Activated T-cell treated with anti-CD3 and anti-CD28 coated beads for 1 hour (primary cell): ENCODE measurements at places on chromosomes 3 and 15.

DNA sequence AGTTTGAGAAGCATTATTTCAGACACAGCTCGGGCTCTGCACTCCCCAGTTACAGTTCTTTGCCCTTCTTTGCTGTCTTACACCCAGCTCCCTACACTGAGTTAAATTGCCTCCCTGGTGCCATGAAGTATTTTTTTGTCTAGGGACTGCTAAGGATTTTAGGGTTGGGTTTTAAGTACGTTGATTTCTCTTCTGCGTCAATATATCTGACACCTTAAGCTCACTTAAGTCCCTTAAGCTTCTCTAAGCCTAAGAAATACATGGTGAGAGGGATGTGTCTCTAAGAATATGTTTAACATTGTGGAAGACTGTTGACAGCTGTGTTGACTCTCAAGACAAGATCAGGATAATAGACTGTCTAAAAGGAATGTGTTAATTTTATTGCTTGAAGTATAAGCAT lies 400.5 kb downstream of the PTPRG start:
- no peak for DNase-seq

DNA sequence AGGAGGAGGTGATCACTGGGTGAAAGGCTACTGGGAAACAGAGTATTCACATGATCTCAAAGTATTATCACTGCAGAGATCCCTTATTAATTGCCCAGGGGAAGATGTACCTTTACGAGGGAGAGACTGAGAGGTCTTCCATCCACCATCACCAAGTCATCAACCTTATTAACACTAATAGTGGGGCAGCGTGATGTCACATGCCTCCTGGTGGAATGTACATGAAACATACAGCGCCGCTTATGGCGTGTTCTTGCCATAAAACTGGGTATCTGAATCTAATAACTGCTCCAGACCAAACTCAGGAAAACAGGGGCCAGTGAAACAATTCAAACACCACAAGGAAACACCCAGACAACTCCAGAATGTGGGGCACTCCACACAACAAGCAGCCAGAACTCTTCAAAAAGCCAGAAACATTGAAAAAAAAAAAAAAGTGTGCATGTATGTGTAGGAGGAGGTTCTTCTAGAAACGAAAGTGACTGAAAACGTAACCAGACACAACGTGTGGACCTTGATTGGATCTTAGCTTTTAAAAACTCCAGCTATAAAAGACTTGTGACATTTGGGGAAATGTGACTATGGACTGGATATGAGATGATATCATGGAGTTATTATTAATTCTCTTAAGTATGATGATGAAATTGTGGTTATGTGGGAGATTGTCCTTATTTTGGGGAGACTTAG lies 4.6 kb downstream of the STIMATE start:
- DNase-seq: peak; percentile 19

GRCh38 chr3:65902304-65902793 lies 136.4 kb downstream of the MAGI1 start:
- no peak for DNase-seq

- no peak for DNase-seq
Measured at GRCh38 chr3:127698691-127699415, 26.1 kb downstream of the ABTB1 start.

GRCh38 chr3:159829539-159830227 lies 159.0 kb upstream of the IL12A start:
- DNase-seq: no peak

- DNase-seq: no peak
Measured at GRCh38 chr3:25056036-25056755, 371.9 kb upstream of the RARB start.

DNA sequence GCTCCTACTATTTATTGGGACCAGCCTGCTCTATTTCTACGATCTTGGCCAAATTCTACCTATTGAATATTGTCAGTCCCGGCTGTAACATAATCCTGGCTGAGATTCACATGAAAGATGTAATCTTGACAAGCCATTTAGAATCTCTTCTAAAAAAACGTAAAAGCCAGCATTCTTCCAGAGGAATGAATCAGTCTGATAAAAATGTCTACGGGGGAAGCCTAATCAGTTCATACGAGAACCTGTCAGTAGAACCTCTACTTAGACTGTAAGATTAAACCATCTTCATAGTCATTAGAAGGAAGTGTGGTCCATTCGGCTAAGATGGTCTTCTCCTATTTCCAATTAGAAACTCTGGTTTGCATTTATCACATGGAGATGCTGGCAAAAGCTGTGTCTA lies 147.2 kb upstream of the WNT5A start:
- DNase-seq: no peak

DNA sequence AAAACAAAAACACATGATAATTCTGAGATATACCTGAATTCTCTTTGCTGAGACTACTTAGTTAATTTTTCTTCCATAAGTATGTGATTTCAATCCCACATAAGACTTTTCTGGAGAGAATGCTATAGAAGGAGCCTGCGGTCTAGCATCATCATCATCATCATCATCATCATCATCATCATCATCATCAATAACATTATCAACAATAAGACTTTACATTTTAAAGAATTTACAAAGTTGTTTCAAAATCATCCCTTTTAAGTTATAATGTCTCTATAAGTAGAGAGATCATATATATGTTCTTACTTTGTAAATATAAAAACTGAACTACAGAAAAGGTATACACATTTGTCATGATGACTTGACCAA lies 965.3 kb downstream of the ROBO1 start:
- no peak for DNase-seq

DNA sequence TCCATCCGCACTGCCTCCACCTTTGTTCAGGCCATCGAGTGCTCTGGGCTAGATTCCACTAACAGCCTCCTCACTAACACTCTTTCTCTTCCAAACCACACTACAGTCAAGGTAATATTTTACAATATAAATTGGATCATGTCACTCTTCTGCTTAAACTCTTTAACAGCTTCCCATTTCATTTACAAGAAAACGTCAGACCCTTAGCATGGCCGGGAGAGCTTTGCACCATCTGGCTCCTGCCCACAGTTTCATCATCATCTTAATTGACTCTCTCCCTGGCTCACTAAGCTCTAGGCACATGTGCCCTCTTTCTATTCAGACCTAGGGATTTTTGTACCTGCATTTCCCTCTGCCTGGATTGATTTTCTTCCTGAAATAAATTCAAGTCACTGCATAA lies 354.7 kb downstream of the FGF12 start:
- no peak for DNase-seq
